AG04450 (cell line): ENCODE measurements at places on chromosomes 3 and 15.

- no peak for DNase-seq
Measured at GRCh38 chr3:130894130-130894985, 474 bp downstream of the ATP2C1 start.

GRCh38 chr15:25469377-25469776 is 30.6 kb upstream of the UBE3A start:
- DNase-seq = no peak

GRCh38 chr3:130117933-130118332 is 36.3 kb downstream of the ALG1L2 start:
- no peak for DNase-seq

DNA sequence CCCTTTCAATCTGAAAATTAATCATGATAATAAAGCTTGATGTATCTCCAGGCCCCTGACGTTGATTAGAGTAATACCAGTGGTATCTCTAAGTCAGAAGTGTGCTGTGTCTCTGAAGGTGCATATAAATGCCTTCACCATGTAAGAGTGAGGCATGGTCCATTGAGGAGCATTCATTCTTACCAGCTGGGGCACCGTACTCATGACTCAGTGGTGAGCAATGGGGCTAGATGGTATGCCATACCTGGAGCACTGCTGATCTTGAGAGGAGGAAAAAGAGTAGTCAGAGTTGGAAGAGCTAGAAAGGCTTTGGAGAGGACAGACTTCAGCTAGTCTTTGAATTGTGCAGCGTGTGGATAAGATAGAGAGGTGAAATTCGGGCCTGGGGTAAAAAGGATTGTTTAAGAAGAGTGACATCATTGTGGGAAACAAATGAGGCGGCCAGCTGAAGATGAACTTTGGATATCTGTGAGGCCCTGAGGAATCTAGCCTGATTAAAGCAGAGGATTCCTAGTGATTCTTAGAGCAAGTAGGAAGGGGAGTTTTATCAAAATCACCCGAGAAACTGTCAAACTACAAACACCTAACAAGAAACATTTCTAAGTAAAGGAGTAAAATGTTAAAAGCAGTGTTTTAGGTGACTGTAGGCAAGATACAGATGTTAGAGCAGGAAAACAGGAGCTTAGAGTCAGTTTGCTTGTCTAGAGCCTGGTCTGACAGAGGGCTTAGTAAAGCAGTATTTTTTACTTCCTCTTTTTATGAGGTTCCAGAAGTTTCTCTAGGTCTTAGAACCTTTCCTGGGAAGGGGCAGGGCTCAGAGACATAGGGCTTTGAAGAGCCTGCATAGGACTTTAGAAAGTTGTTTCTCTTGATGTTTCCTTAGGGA is 13.6 kb downstream of the TMOD3 start:
- DNase-seq = no peak

GRCh38 chr3:152087153-152087552 is 181.6 kb upstream of the MBNL1 start:
- DNase-seq = no peak

- DNase-seq = no peak
Measured at GRCh38 chr15:24054547-24055245, 367.6 kb upstream of the NDN start.

DNA sequence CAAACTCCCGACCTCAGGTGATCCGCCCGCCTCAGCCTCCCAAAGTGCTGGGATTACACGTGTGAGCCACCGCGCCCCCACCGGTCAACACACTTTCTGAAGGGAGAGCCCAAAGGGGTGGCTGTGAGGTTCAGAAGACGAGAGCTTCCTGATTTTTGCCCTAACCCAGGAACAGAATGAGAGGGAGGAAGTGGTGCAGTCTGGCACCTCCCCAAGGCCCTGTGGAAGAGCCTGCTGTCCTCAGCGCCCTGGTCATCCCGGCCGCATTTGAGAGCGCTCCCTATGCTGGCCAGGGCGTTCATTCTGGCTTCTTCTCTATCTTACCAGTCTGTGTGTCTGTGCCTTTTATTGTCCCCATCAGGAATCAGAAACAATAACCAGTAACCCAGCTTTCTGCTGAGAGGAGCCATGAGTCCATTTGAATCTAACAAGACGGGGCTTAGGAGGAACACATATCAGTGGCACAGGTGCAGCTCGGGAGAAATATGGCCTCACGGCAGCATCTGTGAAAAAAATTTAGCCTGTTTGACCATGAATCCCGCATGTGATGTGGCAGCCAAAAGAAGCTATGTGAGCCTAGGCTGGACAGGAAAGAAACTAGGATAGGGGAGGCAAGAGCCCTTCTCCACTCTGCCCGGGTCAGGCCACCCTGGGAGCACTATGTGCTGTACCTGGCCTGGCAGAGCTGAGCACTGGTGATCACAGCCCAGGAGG is 12.9 kb downstream of the BDH1 start:
- no peak for DNase-seq

- DNase-seq = no peak
Measured at GRCh38 chr3:19455546-19455945, 307.2 kb downstream of the KCNH8 start.

DNA sequence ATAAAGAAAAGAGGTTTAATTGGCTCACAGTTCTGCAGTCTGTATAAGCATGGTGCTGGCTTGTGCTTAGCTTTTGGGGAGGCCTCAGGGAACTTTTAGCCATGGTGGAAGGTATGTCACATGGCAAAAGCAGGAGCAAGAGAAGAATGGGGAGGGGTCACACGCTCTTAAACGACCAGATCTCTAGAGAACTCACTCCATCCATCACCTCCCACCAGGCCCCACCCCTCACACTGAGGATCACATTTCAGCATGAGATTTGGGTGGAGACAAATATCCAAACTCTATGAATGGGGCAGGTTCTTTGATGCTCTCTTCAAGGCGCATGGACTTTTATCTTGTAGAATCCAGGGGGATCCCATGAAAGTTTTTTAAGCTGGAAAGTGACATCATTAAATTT is 75.7 kb downstream of the ITPR1 start:
- DNase-seq = no peak

DNA sequence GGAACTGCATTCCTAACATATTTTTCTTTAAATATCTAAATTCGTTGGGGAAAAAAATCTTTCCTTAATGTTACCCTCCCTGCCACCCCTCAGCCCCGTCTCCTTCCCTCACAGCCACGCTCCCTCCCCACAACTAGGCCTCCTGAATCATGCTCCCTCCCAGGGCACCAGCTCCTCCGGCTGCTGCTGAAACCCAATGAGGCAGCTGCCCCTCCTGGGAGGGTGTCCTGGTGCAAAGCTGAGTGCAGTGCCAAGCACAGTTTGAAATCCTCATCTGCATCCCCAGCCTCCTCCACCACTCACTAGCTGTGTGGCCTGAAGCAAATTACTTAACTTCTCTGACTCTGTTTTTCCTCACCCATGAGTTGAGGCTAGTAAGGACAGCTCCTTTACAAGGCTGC is 2.7 kb upstream of the NR2E3 start:
- DNase-seq = no peak

GRCh38 chr3:67076607-67077006 is 78.5 kb downstream of the KBTBD8 start:
- no peak for DNase-seq
